ENCODE measurements at places on chromosomes 6 and 20.

- peak; percentile 88 for DNase-seq
Observed at GRCh38 chr6:108966855-108967755, 118.9 kb downstream of the ARMC2 start.

- DNase-seq, result no peak
Observed at GRCh38 chr6:34773916-34774315, 16.6 kb downstream of the SNRPC start.

- no peak for DNase-seq
Observed at GRCh38 chr6:93970684-93971083, 551.3 kb upstream of the EPHA7 start.

GRCh38 chr6:169406804-169407203, 153.2 kb upstream of the THBS2 start:
- DNase-seq, result no peak

GRCh38 chr20:49808753-49809152, 3.9 kb upstream of the SLC9A8 start:
- DNase-seq, result no peak

GRCh38 chr6:13272131-13273046, 55.9 kb downstream of the TBC1D7 start:
- peak; percentile 46 for DNase-seq

GRCh38 chr20:62829231-62830230, 12.7 kb downstream of the COL9A3 start:
- DNase-seq, result no peak

DNA sequence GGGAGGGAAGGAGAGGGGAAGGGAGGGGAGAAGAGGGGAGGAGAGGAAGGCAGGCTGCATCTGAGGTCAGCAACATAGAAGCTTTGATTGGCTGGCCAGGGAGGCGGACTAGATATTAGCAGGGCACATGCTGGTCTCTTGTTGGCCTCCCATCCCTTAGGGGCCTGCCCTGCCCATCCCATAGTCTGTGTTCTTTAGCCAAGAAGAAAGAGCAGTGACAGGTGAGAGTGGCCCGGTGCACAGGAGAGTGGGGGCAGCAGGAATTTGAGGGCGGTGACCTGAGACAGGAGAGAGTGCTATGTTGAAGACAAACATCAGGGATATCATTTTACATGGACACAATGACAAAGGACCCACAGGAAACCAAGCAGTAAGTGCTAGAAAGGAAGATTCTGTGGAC, 413.5 kb downstream of the SYNE1 start:
- DNase-seq, result no peak

DNA sequence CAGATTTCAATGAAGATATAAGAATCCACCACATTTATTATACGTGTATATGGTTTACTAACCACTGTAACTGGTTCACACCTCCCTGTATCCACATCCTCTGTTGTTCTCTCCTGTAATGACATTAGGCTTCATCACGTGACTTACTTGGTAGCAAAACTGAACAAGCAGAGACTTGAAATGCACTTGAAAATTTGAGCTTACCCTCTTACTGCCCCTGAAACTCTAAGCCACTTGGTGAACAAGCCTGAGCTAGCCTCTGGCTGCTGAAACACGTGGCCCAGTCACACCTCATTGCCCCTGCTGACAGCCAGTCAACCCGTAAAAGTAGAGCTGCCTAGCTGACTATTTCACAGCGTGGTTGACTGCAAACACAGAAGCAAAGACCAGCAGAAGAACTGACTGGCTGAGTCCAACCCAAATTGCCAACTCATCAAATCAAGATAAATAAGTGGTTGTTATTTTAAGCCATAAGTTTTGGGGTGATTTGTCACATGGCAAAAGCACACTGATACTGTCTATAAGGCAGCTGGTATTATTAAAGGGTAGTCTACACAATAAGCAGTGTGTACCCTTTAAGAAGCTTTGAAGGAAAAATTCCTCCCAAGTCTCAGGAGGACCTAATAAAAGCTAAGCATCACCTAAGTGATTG, 109.0 kb downstream of the RALGAPA2 start:
- DNase-seq, result no peak

GRCh38 chr6:150409576-150410066, 40.8 kb downstream of the IYD start:
- DNase-seq, result no peak

GRCh38 chr6:4736371-4736873, 39.8 kb upstream of the CDYL start:
- no peak for DNase-seq
